Activated CD4-positive, alpha-beta T cell treated with anti-CD3 and anti-CD28 coated beads, Interleukin-2, amount 50 U/mL, for 48 hours (primary cell): ENCODE measurements at places on chromosomes 16 and 17.

DNA sequence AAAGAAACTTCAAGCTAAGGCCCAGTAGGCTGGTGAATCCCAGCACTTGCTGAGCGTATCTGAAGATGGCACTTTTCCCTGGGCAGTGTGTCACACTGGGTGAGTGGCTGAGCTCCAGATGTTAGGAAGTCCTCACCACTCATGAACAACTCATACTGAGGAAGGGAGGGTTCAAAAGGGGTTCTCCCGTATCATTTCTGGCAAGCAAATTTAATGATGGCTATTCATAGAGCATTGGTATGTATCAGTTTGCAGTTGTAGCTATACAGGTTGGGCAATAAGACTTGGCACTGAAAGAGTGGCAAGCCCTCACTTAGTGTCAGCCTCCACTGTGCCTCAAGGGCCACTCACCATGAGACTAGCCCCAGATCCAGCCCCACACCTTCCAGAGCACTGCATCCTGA, 10.7 kb downstream of the GFOD2 start:
- DNase-seq: no peak

- peak; percentile 83 for DNase-seq
Observed at GRCh38 chr17:64780096-64781013, 118.2 kb upstream of the SMURF2 start.

DNA sequence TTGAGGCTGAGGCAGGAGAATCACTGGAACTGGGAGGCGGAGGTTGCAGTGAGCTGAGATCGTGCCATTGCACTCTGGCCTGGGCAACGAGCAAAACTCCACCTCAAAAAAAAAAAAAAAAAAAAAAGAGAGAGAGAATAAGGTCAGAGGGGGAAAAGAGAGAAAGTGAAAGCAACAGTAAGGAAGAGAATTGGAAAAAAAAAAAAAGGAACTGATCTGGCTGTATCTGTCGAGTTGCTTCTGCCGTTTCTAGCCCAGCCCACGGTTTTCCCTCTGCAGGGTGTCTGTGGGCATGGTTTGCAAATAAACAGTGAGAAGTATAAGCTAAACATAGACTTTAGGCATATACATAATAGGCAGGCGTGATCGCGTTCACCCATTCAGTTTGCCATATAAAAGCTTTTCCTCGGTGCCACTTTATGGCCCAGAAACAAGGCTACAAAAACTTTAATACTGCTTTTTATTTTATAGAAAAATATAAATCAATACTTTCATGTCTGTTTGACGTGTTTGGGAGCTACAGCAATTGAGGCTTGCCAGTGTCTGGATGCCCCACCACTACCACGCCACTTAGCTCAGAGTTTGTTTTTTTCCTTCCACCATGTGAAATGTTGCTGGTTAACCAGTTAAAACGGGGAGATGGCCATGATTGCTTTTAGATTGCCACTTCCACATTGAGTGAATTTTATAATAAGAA, 436.7 kb downstream of the MAF start:
- no peak for DNase-seq

- DNase-seq: no peak
Observed at GRCh38 chr16:75458029-75458428, 6.5 kb downstream of the TMEM170A start.

GRCh38 chr16:58937661-58938060, 203.5 kb upstream of the GOT2 start:
- no peak for DNase-seq

- DNase-seq: no peak
Observed at GRCh38 chr16:20051147-20051546, 22.5 kb downstream of the GPR139 start.
